ENCODE measurements at places on chromosomes 1 and 21.

DNA sequence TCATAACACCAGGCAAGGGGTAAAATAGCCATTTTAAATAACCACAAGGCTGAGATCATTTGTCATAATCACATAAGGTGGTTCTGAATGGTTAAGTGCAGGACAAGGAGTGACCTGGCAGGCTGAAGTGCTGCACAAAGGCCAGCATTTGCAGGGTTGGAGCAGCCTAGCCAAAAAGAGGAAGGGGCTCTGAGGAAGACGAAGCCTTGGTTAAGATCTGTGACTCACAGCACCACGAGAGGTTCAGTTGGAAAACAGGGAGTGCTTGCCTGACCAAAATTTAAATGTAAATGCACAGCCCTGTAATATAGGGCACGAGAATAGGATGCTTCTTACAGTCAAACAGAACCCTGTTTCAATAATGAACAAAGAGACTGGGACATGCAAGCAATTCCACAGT is 12.1 kb downstream of the ATP5PF start:
- DNase-seq, result peak; percentile 82

DNA sequence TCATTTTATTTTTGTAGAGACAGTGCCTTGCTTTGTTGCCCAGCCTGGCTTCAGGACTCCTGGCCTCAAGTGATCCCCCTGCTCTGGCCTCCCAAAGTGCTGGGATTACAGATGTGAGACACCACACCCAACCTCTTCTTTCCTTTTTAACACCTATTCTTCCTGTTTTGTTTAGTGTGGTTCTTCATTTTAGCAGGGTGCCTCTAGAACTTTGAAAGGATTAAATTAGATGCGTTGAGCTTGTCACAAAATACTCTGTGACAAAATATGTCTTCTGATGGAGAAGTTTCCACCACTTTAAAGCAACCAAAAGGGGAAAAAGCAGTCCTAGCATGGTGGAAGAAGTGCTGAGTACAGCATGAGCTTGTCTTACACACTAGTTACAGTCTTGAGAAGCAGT is 42.0 kb downstream of the CDC14A start:
- no peak for DNase-seq

- no peak for DNase-seq
These were observed 88.6 kb upstream of the SPATA6 start for GRCh38 chr1:48560577-48560976.

DNA sequence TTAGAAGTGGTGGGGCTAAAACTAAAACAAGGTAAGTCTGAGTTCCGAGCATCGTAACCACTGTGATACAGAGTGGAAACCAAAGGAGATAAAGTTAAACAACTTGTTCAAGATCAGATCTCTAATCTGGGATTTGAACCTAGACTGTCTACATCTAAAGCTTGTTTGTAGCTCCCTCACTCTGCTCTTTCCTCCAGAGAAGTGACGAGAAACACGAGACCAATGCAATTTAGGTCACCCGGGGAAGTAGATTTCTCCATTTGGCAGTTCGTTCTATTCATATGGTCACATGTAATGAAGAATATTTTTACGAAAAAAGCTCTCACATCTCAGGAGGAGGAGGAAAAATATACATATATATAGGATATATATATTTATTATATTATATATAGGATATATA is 1.8 kb downstream of the ADORA3 start:
- DNase-seq, result no peak

- peak; percentile 65 for DNase-seq
These were observed 285.3 kb downstream of the CAMTA1 start for GRCh38 chr1:7070389-7071029.

DNA sequence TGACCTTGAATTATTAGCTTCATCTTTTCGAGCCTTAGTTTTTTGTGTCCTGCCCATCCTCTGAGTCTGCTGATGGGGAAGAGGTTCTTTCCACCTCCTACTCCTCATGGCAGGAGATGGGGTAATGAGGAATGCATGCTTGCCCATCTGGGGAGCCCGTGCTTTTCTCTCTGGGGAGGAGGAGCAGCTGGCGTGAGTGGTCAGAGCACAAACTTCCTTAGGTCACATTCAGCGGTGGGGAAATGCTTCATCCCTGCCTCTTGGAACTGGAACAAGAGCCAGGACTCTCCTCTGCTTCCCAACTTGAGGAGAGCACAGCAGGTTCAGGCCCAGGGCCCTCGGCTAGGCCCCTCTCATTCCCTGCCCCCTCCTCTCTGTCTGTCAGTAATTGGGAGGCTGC is 155.0 kb downstream of the PCNX2 start:
- DNase-seq, result no peak

- no peak for DNase-seq
These were observed 75.4 kb downstream of the NOS1AP start for GRCh38 chr1:162144853-162145252.

DNA sequence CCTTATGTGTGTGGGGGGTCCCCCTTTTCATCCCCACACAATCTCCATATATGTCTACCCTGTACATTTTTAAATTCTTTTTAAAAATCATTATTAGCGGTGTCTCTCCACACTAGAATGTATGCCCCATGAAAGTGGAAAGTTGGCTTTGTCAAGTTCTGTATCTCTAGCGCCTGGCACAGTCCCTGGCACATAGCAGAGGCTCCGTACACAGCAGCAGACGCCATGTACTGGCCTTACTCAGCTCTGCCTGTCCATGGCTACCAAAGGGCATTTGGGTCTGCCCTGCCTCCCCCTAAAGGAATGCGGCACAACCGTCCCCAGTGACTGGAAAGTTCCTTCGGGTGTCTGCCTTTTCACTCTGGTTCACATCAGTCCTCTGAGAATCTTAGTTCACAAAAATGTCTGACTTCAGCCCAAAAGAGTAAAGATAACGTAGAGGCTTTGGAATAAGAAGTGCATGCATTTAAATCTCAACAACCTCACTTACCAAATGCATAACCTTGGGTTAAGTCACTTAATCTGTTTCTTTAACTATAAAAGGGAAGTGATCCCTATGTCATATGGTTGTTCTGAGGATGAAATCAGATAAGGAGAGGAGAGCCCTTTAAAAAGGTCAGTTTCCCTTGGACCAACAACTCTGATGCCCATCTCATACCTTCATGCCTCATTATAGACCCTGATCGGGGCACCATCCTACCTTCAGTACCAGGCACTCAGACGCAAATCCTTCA is 61.1 kb downstream of the CD46 start:
- no peak for DNase-seq

DNA sequence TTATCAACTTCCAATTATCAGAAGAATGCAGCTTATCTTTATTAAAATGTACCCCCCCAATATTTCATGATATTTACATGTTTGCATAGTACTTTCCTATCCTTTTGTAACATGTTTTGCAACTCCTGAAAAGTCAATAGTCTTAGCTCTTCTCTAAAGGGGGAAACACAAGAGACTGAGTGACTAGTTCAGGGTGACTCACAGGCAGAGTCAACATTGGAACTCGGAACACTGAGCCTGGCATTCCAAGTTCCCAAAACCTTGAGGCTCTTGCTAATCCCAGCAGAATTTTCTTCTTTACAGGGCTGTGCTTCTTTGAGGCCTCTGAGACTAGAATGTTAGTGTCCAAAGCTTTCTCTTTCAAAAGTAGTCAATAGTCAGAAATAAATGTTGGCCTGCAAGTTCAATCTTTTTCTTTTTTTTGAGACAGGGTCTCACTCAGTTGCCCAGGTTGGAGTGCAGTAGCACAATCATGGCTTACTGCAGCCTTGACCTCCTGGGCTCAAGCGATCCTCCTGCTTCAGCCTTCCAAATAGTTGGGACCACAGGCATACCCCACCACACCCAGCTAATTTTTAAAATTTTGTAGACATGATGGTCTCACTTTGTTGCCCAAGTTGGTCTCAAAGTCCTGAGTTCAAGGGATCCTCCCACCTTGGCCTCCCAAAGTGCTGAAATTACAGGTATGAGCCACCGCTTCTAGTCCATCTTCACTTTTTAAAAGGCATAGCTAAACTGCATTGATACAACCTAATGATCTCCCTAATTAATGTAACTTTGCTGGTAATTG is 37.5 kb downstream of the ZNF281 start:
- no peak for DNase-seq

DNA sequence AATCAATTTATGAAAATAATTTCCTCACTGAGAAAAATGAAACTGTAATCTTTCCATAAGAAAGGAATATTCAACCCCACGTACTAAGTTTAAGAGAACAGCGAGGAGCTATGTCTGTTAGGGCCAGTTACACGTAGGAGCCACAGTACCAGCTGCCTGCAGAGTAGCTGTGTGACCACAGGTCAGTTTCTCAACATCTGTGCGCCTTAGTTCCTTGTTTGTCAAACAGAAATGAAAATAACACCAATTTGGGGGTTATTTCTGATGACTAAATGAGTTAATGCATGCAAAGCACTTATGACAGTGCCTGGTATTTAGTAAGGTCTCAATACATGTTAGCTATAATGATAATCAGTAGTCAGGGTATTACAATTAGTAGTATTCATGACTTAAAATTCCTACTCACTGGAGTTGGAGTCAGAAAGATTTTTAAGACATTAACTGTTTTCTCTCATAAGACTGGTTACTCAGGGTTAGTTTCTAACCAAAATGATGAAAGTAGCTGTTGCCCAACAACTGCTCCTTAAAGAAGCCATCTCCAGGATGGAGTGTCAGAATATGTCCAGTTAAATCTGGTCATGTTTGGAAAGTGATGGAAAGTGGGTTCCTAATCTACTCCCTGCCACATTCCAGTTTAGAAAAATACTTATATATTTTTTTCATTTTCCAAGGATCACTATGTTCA is 85.8 kb upstream of the ZNF648 start:
- peak; percentile 28 for DNase-seq

DNA sequence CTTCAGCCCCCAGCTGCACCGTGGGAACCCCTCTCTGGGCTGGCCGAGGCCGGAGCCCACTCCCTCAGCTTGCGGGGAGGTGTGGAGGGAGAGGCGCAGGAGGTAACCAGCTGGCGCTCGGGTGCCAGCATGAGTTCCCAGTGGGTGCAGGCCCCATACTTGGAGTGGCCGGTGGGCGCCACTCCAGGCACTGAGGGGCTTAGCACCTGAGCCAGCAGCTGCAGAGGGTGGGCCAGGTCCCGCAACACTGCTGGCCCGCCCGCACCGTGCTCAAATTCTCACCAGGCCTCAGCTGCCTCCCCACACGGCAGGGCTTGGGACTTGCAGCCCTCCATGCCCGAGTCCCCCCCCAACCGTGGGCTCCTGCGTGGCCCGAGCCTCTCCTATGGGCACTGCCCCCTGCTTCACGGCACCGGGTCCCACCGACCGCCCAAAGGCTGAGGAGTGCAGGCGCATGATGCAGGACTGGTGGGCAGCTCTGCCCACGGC is 47.2 kb downstream of the LRRC53 start:
- no peak for DNase-seq

GRCh38 chr21:43305811-43306311 is 121.1 kb downstream of the SIK1 start:
- DNase-seq, result no peak

- DNase-seq, result no peak
These were observed 76.3 kb downstream of the NEK7 start for GRCh38 chr1:198232940-198233675.

GRCh38 chr1:94022471-94023189 is 98.3 kb downstream of the ABCA4 start:
- no peak for DNase-seq

- DNase-seq, result no peak
These were observed 44.3 kb downstream of the SCCPDH start for GRCh38 chr1:246768403-246769020.

GRCh38 chr1:25197982-25198662 is 34.2 kb downstream of the SYF2 start:
- peak; percentile 37 for DNase-seq

- no peak for DNase-seq
These were observed 11.2 kb downstream of the KANK4 start for GRCh38 chr1:62307895-62308492.

- no peak for DNase-seq
These were observed 6.2 kb downstream of the SH2D5 start for GRCh38 chr1:20726118-20726911.

DNA sequence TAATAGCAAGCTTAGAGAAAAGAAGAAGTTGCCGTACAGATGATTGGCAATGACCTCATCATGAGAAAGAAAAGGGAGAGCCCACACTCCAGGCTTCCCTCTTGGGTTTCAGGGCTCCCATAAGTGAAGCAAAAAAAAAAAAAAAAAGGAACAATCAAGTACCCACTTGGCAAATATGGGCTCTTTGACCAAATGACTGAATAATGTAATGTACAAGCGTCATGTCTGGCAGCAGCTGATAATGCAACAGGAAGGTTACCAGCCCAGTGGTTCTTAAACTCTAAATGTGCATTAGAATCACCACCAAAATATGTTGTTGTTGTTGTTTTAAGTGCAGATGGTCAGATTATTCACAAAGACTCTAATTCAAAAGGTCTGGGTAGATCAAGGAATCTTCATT is 13.5 kb downstream of the TNFSF4 start:
- peak; percentile 36 for DNase-seq

DNA sequence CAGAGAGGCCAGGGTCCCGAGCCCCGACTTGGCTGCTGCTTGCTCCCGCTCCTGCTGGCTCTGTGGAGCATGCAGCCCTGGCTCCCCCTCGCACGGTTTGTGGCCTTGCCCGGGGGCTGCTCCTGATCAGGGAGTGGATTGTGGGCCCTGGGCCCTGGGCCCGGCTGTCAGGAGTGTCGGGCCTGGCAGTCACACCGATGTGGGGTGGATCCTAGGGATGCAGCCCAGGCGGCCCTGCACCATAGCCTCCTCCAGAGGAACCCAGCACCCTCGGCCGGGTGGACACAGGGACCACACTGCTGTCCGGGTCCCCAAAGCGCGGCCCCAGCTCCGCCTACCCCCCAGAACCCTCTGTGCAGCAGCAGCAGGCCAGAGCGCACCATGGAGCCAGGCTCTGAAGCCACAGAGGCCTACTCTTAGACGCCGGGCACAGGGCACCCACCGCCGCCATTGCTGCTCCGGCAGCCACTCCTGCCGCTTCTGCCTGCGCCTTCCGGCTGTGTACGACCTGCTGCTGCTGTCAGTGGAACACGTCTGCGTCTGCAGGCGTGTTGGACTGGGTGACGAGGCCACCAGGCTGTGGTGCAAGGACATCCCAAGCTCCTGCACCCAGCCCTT is 9.4 kb downstream of the SLX9 start:
- no peak for DNase-seq

GRCh38 chr1:116553386-116554115 is 17.3 kb downstream of the CD58 start:
- DNase-seq, result no peak

DNA sequence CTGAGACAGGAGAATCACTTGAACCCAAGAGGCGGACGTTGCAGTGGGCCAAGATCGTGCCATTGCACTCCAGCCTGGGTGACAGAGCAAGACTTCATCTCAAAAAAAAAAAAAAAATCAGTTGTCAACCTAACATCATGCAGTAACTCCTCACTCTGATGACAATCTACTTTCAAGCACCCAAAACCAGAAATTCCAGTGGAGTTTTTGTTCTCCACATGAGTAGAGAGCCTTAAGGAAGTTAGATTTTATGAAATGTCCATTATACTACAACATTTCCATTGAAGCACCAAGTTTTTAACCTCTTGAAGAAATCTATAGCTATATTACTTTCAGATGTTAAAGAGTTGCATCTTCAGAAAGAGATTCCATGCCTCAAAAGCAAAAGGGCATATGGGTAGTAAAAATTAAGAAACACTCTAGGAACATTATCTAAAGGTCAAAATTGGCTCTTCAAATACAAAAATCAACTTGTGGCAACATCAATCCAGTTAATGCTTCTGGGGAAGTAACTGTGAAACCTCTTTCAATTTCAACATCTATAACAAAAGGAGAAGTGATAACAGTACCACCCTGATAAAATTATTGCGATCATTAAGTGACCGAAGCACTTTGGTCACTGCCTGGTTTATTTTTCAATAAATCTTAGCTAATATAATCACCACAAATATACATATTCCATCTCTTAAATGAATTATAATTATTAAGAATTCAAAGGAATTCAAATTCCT is 7.7 kb downstream of the LPGAT1 start:
- DNase-seq, result peak; percentile 4

All from Kasumi-1 (cell line).